ENCODE measurements at places on chromosomes 2 and 18.

GRCh38 chr2:208565690-208566416 lies 159.3 kb downstream of the PTH2R start:
- DNase-seq: no peak

DNA sequence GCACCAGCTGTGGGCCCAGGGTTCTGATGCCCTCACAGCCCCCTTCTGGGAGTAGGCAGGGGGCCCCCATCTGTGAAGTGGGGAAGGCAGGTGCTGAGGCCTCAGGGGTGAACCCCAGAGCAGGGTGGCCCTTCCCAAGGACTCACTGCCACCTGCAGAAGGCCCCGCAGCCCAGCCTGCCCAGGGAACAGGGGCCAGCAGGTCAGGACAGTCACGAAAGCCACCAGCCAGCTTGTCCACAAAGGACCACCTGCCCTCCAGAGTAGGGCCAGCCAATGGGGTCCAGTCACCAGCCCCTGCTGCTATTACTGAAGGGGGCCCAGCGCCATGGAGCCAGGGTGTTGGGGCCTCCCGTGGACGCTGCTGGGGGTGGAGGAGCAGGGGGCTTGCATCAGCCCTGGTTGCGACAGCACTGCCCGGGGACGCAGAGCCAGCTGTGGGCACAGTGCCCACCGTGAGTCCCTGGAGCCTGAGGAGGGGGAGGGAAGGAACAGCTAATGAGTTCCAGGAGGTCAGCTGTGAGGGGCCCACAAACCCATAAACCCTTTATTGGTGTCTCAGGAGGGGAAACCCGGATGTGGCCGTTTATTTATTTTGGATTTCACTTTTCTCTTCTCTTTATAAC lies 11.5 kb upstream of the SNED1 start:
- peak; percentile 37 for DNase-seq

DNA sequence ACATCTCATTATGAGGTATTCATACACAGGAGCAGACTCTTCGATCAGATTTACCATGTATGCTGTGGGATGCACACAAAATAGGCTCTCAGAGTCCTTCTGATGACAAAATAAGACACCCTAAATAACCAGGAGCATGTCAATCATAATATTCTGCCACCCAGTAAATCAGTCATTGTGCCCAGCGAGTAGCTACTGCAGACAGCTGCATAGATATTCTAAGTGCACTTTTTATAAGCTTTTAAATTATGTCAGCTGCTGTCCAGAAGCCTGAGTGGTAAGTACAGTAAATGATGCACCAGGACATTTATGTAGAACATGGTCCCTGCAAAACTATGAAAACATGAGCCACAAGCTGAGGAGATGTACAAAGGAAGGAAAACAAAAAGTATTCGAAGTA lies 102.9 kb downstream of the CCDC141 start:
- no peak for DNase-seq

DNA sequence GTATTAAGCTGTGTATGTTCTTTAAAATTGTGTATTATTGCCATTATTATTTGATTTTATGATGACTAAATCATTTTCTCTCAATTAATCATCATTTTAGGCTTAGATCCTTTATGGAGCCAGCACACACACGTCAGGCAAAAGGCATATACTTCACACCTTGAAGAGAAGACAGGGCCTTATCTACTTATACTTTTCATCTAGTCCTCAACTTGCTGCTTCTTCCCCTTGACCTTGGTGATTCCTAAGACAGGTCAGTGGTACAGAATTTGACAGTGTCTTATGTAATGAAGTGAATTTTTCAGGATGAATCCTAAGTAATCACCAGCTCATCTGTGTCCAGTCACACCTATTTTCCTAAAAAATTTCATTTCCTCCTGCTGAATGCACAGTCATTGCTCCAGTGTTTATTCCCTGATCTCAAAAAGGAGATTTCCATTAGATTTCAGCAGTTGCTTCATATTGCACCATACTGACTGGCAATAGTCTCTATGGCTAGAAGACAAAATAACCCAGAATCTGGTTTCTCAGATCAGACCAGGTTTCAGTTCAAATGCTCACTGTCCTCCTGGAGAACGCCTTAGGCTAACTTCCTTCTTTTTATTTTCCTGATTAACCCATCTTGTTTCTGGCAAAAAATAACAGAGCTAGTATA lies 235.7 kb downstream of the PTH2R start:
- no peak for DNase-seq

GRCh38 chr2:233473878-233474277 lies 92.7 kb downstream of the USP40 start:
- DNase-seq: no peak

GRCh38 chr2:134505446-134505845 lies 213.4 kb downstream of the TMEM163 start:
- no peak for DNase-seq

DNA sequence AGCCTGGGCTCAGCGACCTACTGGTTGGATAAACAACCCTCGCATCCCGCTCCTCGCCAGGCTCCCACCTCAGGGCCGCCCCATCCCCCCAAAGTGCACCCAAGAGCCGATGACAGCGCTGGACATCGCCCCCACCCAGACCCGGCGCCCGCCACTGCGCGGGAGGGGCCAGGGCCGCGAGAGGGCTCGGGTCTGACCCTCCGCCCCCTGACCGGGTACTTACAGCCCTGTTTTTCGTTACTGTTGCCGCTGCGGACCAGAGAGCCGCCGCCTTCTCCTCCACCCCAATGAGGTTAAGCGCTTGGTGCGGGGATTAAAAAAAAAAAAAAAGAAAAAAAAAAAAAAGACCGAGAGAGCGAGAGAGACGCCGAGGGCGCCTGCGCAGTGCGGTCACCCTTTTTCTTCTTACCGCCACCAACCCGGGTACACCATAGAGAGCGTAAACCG lies at the start of gene CLASP1:
Gene CLASP1, minus strand, starts transcription at position 314 of the 447 bp plus-strand sequence. CDS start 43,567 bp downstream, outside the sequence.
- DNase-seq: no peak

DNA sequence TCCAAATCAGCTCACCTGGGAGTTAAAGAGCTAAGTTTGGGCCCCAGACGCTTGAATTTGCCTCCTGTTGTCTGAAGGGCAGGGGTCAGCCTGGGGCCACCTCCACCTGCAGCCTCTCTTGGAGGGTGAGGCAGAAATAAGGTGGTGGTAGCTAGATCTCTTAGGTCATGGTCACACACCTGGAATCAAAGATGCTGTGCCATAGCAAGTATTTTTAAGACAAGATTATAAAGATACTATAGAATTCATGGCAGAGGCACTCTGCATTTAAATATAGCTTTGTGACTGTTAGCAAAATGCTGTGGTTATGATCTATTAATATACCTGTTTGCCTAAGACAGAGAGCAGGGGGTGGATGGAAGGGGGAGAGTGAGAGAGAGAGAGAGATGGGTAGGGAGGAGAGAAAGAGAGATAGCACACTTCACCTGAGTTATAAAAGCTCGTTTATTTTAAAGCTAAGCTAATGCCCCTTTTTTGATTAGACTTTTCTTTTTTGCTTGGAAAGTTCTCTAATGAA lies 242.7 kb downstream of the TMEM182 start:
- no peak for DNase-seq

GRCh38 chr2:55012672-55013484 lies 37.4 kb downstream of the RTN4 start:
- peak; percentile 33 for DNase-seq

DNA sequence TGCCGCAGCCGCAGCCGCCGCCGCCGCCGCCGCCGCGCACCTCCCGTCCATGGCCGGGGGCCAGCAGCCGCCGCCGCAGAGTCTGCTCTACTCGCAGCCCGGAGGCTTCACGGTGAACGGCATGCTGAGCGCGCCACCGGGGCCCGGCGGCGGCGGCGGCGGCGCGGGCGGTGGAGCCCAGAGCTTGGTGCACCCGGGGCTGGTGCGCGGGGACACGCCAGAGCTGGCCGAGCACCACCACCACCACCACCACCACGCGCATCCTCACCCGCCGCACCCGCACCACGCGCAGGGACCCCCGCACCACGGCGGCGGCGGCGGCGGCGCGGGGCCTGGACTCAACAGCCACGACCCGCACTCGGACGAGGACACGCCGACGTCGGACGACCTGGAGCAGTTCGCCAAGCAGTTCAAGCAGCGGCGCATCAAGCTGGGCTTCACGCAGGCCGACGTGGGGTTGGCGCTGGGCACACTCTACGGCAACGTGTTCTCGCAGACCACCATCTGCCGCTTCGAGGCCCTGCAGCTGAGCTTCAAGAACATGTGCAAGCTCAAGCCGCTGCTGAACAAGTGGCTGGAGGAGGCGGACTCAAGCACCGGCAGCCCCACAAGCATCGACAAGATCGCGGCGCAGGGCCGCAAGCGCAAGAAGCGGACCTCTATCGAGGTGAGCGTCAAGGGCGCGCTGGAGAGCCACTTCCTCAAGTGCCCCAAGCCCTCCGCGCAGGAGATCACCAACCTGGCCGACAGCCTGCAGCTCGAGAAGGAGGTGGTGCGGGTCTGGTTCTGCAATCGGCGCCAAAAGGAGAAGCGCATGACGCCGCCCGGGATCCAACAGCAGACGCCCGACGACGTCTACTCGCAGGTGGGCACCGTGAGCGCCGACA lies 2.4 kb downstream of the POU3F3 start:
- no peak for DNase-seq

- DNase-seq: no peak
Observed at GRCh38 chr2:203022751-203023150, 8.1 kb downstream of the NBEAL1 start.

- no peak for DNase-seq
Observed at GRCh38 chr18:76557026-76557575, 62.1 kb upstream of the ZNF516 start.

DNA sequence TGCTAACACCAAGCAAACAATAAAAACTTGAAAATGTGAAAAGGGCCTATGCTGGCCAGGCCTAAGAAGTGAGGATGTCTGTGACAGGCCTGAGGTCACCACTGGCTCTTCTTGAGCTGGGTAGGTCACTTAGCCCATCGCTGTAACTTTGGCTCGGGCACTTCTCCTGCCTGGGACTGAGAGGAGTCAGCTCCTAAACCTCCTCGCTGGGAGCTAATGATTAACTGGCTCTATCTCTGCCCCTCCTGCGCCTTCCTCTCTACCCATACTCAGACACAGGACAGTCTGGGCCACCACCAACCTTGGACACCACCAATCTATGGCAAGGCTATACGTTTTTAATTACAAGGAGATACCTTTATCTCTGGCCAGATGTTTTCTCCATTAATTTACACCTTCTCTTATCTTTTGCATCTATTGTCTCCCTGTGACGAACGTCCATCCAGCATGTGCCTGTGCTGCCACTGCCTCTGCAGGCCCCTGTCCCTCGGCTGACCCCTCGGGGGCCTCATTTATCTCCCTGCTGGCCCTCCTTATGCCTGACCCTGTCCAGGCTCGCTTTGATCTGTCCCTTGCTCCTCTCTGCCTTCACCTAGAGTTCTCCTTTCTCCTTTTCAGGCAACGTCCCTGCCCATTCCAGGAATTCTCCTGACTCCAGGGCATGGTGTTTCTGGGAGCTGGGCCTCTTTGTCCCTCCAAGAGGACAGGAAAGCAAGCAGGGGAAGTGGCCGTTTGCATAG lies 149.1 kb upstream of the GATA6 start:
- DNase-seq: no peak

GRCh38 chr2:111940333-111941196 lies 42.2 kb downstream of the MERTK start:
- DNase-seq: no peak

- DNase-seq: no peak
Observed at GRCh38 chr2:217650716-217651360, 352.0 kb downstream of the TNS1 start.

- DNase-seq: no peak
Observed at GRCh38 chr2:166413255-166413654, 37.5 kb upstream of the SCN9A start.

GRCh38 chr18:26746826-26747475 lies 118.6 kb downstream of the AQP4 start:
- no peak for DNase-seq

DNA sequence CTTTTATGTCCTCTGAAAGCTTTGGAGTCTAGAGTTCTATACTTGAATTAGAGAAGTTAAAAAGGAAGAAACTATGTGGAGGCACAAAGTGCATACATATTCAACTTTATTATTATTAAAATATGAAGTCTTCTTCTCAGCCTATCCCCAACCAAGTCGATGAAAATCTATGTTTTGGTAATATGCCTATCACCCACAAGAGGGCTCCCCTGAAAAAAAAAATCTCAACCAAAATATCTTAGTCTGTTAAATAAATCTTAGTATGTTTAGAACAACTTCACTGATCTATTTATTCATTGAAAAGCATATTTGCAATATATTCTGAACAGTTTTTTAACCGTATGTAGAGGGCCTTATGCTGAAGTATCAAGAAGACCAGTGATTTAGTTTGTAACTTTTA lies 804.5 kb downstream of the TDRD15 start:
- no peak for DNase-seq

- DNase-seq: no peak
Observed at GRCh38 chr18:40415176-40415791, 1539.8 kb upstream of the PIK3C3 start.

DNA sequence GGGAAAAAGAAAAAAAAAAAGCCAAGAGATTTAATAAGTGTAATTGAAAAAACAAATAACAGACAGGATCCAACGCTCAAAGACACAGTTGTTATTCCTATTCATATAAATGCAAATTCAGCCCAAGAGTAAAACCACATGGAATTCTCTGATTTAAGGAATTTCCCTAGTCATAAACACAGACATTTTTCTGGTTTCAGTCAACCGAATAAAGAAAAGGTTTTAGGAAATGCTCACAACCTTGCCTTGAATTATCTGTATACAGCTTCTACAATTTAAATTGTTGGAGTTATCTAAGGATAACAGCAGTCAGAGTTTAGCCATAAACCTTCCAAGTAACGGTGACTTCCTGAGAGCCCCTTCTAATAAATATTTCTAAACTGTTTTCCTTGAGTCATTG lies 122.7 kb downstream of the VWC2L start:
- no peak for DNase-seq

GRCh38 chr18:45521777-45522176 lies 93.5 kb upstream of the SLC14A2 start:
- DNase-seq: no peak

DNA sequence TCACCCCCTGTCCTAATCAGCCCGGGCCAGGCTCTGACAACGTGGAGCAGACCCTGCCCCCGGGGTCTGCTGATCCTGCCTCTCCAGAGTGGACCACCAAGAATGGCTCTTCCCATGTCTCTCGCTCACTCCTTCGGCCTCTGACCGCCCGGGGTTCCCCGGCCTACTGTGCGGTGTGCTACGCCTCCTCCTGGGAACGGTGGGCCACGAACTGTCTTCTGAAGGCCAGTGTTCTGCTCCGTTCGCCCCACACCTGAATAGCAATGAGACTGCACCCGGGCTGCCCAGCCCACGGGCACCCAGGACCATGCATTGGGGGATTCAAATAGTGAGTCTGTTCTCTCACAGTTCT lies 189.7 kb downstream of the TWIST2 start:
- DNase-seq: no peak

- no peak for DNase-seq
Observed at GRCh38 chr2:224576088-224576715, 9.0 kb downstream of the CUL3 start.
